Calu3 (cell line): ENCODE measurements at places on chromosomes 12 and 14. TPM values are rescaled to one million over a fixed set of nuclear protein-coding genes. Genes with fewer than 3 reads are reported as not detected.

- no peak overlapping the region for H3K4me3 ChIP-seq
- peaks cover 19% of the 10 kb centered on the region for H3K4me1 ChIP-seq
- H3K27me3 ChIP-seq, result no peaks in the 10 kb centered on the region
- DNase-seq, result no peak
Measured at GRCh38 chr12:1776170-1776921, 44.0 kb upstream of the LRTM2 start.

DNA sequence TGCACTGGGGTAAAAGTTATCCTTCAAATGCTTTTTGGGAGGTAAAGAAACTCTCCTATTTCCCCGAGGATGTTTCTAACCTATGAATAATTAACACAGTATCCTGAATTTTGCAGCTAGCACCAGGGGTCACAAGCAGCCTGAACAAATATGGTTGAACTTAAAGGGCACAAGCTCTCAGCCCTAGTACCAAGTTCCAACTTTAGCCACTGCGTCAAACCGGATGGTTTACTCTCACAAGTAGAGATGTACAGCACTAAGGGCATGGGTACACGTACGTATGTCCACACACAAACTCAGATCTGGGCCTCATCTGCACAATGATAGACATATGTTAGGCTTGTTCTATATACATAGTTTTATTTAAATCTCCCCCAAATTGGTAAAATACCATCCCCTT is 4.7 kb downstream of the CCDC88C start:
- peak overlapping the region; percentile 13 for H3K4me3 ChIP-seq
- no peaks in the 10 kb centered on the region for H3K27me3 ChIP-seq
- DNase-seq, result no peak
- peaks cover 38% of the 10 kb centered on the region for H3K36me3 ChIP-seq
- H3K4me1 ChIP-seq, result peaks cover 24% of the 10 kb centered on the region

DNA sequence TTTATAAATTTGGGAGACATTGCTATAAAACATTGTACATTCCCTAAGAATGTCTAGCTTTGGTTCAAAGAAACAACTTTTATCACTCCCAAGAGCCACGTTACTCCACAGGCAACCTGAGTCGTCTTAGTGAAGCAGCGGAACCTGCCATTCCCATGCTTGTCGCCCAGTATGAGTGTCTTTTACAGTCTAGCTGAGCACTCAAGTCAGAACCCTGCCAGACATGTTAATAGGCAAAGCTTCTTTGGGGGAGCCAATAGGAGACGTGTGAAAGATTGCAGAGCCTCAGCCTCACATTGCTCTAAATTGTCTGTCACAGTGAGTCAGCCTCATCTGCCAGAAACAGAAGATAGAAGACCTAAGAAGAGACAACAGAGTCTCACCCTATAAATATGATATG is 541.6 kb upstream of the FLRT2 start:
- H3K36me3 ChIP-seq, result no peaks in the 10 kb centered on the region
- DNase-seq, result no peak
- H3K27ac ChIP-seq, result no peak overlapping the region
- H3K4me3 ChIP-seq, result no peak overlapping the region
- H3K27me3 ChIP-seq, result no peaks in the 10 kb centered on the region

- DNase-seq, result no peak
- H3K36me3 ChIP-seq, result peaks cover 34% of the 10 kb centered on the region
- H3K27ac ChIP-seq, result peak overlapping the region; percentile 36
- no peaks in the 10 kb centered on the region for H3K4me1 ChIP-seq
- H3K27me3 ChIP-seq, result peaks cover 12% of the 10 kb centered on the region
- peak overlapping the region; percentile 96 for H3K4me3 ChIP-seq
Measured at GRCh38 chr14:103386713-103387329, 1.6 kb downstream of the MARK3 start.

DNA sequence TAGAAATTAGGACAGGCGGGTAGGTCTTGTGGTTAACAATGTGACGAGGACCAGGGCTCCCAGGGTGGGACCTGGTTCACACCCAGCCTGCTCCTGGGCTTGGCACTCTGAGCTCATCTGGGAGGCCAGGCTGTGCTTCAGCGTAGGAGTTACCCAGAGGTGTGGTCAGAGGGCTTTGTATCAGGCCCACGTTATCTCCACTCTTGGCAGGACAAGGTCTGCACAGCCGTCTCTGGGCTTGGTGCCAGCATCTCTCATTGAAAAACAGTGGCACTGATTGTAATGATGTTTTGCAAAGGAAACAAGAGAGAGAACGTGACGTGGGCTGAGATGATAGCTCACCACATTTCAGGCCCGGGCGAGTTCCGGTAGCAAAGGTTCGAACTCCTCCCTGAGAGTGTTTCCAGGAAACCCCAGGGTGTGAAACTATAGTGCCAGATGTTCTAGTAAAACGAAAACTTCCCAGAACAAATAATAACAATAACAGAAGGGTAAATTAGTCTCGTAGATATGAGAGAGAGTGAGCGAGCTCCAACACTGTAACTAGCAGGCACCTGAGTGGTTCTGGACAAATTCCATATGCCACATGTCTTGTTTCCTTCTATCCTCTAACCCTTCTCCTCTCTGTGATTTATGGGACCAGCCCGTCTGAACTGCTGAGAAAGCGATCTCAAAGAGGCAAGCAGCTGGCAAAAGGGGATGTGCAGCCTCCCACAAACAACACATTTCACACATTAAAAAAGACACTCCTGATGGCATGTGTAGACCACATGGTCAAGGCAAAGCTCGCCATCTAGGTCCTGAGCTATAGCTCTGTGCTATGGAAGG is 227.3 kb downstream of the KTN1 start:
- no peaks in the 10 kb centered on the region for H3K27me3 ChIP-seq
- H3K27ac ChIP-seq, result peak overlapping the region; percentile 92
- peaks cover 59% of the 10 kb centered on the region for H3K4me1 ChIP-seq
- peaks cover 27% of the 10 kb centered on the region for H3K36me3 ChIP-seq
- peak; percentile 90 for DNase-seq

GRCh38 chr12:5038781-5039311 is 4.8 kb upstream of the KCNA5 start:
- H3K36me3 ChIP-seq, result no peaks in the 10 kb centered on the region
- no peak overlapping the region for H3K27ac ChIP-seq
- no peak for DNase-seq
- H3K4me3 ChIP-seq, result no peak overlapping the region

DNA sequence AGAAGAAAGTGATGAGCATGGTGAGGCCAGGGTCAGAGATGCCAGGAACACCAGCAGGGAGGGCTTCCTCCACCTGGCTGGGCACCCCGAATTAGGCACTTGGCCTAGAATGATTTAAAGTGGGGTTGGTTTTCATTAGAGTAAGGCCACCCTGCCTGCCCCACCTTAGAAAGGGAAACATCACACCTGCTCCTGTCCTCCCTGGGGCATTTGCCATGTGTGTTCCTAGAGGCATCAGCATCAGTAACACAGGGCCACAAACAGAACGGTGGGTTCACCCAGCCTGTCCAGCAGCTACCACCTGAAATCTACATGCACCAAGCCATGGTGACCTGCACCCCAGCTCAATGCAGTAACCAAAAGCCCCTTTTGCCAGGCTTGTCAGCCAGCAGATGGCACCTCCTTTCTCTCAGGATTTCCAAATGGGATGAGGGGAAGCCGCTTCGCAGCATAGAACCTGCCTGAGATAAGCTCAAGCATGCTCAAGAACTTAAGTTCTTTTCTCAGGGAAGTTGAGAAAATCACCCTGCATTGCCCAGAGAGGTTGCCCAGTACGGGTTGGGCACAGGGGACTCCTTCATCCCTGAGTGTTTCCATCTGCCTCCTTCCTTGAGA is 338.8 kb downstream of the DPF3 start:
- no peak overlapping the region for H3K27ac ChIP-seq
- peaks cover 8% of the 10 kb centered on the region for H3K4me1 ChIP-seq
- no peak for DNase-seq
- peaks cover 86% of the 10 kb centered on the region for H3K27me3 ChIP-seq
- no peak overlapping the region for H3K4me3 ChIP-seq
- no peaks in the 10 kb centered on the region for H3K36me3 ChIP-seq

TMTC2 gene
- 31.2 and 31.4 TPM in 2 replicates for total RNA-seq

DNA sequence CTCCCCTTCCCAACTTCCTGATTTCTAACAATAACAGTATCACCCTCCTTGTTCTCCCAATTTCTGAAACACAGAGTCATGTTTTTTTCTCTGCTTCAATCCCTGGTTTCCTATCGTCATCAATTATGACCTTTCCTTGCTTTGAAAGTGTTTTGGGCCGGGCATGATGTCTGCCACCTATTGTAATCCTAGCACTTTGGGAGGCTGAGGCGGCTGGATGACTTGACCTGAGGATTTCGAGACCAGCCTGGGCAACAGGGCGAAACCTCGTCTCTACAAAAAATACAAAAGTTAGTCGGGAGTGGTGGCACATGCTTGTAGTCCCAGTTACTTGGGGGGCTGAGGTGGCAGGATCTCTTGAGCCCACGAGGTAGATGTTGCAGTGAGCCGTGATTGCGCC is 12.6 kb upstream of the GPR162 start:
- H3K4me3 ChIP-seq, result no peak overlapping the region
- DNase-seq, result no peak
- H3K36me3 ChIP-seq, result no peaks in the 10 kb centered on the region
- no peaks in the 10 kb centered on the region for H3K4me1 ChIP-seq

LIN7A gene
- total RNA-seq, result 0.73 and 3.2 TPM in 2 replicates

GRCh38 chr14:45252366-45253069 is 484 bp downstream of the MIS18BP1 start:
- H3K27me3 ChIP-seq, result no peaks in the 10 kb centered on the region
- peak overlapping the region; percentile 94 for H3K4me3 ChIP-seq
- DNase-seq, result peak; percentile 7

DNA sequence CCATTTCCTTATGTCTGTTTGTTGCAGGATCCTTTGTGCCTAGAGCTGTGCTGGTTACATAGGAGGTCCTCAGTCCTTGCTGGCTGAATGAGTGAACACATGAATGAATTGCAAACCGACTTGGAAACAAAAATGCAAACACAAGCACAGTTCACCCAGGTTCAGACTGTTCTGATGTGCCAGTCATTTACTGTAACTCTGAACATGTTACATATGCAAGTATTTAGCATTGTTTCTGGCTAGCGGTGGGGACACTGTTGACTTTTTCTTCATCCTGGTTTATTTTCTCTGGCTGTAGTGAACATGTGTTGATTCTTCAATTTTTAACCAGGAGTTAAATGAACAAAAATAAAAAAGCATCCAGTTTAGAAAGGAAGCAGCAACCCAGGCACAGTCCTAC is 33.4 kb downstream of the TSPAN9 start:
- H3K27ac ChIP-seq, result no peak overlapping the region
- H3K4me3 ChIP-seq, result no peak overlapping the region
- DNase-seq, result no peak
- H3K4me1 ChIP-seq, result no peaks in the 10 kb centered on the region
- H3K36me3 ChIP-seq, result no peaks in the 10 kb centered on the region

DNA sequence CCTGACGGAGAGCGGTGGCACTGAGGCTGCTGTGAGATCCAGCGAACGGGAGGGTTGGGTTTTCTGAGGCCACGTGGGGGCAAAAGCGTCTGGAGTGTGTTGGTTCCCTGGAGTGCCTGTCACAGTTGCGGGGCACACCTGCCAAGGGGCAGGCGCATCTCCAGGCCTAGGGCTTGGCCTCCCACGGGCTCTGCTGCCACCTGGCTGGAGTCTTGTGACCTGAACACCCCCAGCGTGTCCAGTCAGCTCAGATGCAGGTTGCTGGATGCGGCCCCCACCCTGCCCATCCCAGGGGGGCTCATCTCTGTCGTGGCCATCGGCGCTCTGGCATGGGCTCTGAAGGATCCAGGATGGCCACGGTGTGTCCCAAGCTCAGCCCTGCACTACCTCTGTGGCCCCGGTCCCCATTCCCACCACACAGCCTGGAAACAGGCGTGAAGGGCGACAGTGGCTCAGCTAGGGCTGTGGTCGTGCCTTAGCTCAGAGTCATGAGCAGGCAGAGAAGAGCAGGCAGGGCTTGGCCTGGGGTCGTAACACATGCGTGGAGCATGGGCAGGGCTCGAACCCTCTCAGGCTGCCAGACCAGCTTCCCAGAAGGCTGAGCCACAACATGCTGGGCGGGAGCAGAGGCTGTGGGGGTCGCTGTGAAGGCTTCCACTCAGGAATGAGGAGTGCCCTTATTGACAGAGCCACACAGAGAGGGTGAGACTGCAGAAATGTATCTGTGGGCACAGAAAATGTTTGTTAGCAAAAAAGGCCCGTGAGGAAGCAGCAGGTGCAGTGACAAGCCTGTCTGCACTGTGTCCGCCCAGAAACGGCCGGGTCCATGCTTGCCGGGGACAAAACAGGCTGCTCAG is 23.5 kb upstream of the CRIP2 start:
- DNase-seq, result no peak
- H3K27ac ChIP-seq, result no peak overlapping the region
- H3K27me3 ChIP-seq, result no peaks in the 10 kb centered on the region
- peaks cover 36% of the 10 kb centered on the region for H3K36me3 ChIP-seq
- no peaks in the 10 kb centered on the region for H3K4me1 ChIP-seq
- no peak overlapping the region for H3K4me3 ChIP-seq

ATP2A2 gene
- total RNA-seq, result 388 and 437 TPM in 2 replicates

SLC8A3 gene
- total RNA-seq, result not detected in 2 replicates

NEUROD4 gene
- not detected in 2 replicates for total RNA-seq

MRPL51 gene
- total RNA-seq, result 213 and 220 TPM in 2 replicates

DNA sequence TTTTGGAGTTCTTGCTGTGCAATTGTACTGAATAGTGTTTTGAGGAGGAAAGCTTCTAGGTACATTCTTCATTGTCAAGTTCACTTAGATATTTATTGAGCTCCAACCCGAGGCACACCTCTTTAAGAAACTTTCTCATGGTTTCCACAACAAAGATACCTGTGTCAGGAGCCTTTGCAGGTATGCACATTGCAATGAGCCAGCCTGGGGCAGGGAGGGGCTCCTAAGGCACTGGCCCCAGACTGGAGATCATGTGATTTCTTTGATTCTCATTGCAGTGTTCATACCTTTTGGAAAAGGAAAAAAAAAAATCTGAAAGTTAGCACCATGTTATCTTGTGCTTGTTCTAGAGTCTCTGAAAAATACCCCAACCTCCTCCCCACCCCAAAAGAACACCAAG is 80.3 kb downstream of the PRMT8 start:
- no peak for DNase-seq
- no peak overlapping the region for H3K4me3 ChIP-seq
- H3K36me3 ChIP-seq, result no peaks in the 10 kb centered on the region
- peaks cover 98% of the 10 kb centered on the region for H3K27me3 ChIP-seq
- no peak overlapping the region for H3K27ac ChIP-seq

STYK1 gene
- 8.4 and 10.7 TPM in 2 replicates for total RNA-seq

DNA sequence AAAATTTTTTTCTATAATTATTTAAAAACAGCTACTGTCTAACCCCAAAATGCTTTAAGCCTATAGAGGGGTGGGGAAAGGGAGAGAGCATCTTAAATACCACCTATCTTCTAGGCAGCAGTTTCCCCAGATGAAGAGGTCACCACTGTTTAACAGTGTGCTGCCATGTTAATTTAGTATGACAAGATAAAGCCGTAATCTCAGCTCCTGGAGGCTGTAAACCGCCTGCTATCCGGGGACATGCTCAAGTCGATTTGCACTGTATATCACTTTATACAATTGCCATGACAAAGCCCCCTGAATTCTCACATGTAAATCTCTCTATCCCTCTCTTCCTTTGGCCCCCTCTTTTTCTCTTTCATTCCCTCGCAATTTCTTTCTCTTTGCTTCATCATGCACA is 68.5 kb downstream of the SOX5 start:
- no peaks in the 10 kb centered on the region for H3K4me1 ChIP-seq
- no peaks in the 10 kb centered on the region for H3K27me3 ChIP-seq
- H3K36me3 ChIP-seq, result no peaks in the 10 kb centered on the region
- no peak overlapping the region for H3K4me3 ChIP-seq

C2CD5 gene
- total RNA-seq, result 28.8 and 29.5 TPM in 2 replicates

AKAP5 gene
- total RNA-seq, result 1.1 and 1.7 TPM in 2 replicates
